ENCODE measurements at places on chromosomes 7 and 10.

DNA sequence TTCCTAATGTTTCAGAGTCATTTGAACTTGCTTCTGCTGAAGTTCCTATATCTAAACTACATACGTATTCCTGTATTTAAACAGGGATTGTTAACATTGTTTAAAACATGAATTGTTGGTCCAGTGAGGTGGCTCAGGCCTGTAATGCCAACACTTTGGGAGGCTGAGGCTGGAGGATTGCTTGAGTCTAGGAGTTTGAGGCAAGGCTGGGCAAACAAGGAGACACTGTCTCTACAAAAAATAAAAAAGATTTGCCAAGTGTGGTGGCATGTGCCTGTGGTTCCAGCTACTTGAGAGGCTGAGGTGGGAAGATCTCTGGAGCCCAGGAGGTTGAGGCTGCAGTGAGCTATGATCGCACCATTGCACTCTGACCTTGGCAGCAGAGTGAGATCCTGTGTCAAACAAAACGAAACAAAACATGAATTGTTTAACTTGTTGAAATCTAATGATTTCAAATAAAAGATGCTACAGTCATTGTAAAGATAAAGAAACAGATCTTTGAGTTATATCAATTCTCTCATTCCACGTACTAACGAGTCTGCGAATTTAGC lies 809.4 kb downstream of the TYW1 start:
- DNase-seq, result no peak

DNA sequence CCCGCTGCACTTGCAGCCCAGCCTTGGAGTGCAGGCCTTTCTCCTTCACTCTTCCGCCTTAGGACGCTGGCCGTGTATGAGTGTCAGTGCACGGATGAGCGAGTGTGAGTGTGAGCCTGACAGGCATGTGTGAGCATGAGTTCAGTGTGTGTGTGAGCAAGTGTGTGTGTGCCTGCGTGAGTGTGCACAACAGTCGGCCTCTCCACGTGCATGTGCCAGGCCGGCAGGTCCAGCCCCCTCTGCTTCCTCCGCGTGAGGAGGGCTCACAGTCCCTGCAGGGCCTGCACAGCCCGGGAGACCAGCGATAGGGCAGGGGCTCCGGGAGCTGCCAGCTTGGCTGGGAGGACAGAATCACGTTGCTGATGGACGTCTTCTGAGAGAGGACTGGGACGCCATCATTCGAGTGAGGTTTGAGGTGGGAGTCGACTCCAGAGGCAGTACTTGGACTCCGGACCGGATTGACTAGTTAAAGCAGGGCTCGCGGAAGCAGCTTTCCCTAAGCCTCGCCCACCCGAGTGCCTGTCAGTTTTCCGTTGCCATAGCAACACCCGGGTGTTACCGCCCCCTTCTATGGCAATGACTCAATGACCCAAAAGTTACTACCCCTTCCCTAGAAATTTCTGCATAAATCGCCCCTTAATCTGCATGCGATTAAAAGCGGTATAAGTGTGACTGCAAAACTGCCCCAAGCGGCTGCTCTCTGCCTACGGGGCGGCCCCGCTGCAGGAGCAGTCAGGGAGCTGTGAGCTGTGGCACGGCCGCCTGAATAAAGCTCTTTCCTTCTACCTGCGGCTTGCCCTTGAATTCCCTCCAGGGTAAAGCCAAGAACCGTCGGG lies 19.6 kb upstream of the CFAP46 start:
- peak; percentile 76 for DNase-seq

- DNase-seq, result no peak
Observed at GRCh38 chr7:4631380-4632179, 50.5 kb upstream of the FOXK1 start.

DNA sequence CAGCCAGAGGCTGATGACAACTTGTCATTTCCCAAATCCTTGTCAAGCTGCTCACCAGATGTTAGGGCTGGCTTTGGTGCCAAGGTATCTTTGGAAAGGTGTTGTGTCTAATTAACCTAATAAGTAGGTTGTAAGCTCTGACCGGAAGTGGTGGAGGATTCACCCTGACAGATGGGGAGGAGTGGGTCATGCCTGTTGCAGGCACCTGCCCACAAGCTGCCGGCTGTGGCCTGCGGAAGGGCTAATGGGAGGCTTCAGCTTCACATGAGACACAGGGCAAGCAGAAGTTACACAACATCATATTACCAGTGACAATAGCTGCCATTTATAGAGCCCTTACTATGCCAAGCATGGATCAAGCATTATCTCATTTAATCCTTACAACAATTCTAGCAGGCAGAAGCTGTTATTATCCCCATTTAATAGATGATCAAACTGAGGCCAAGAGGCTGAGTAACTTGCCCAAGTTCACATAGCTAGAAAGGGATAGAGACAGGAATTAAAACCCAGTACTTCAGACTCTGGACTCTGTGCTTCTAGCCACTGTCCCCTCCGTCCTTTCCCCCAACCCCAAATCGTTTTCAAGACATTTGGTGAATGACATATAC lies 63.1 kb upstream of the DUSP5 start:
- no peak for DNase-seq

GRCh38 chr7:69682518-69682917 lies 84.2 kb downstream of the AUTS2 start:
- DNase-seq, result no peak

- DNase-seq, result no peak
Observed at GRCh38 chr10:75228834-75229233, 6.9 kb downstream of the COMTD1 start.

DNA sequence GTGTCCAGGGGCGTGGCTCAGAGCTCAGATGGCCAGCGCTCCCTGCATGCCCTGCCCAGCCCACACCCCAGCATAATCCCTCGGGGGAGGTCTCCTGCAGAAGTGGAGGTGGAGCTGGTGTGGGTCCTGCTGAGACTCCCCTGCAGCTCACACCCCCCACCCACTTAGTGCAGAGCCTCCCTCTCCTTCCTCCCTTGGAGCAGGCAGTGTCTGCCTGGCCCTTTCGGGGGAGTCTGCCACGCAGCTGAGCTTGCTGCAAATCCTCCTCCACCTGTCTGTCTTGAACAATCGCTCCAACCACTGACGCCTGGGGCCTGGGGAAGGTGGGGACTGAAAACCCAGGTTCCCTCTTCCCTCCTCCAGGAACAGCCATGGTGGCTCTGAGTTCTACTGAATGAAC lies 219.7 kb upstream of the PPP2R2D start:
- DNase-seq, result no peak

DNA sequence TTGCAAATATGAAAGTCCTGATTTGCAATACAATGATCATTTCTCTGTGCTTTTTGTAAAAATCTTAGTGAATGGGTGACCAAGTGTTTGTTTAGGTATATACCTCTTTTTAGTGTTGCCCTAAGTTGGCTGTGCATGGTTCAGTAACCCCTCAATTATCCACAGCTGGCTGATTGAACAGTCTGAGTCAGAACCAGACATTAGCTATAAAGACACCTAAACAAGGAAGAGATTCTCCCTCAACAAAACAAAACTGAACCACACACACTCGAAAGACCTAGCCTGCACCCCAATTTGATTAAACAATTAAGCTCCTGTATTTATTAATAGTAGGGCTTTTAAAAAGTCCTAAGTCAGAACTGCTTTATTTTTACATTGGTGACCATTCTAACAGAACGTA lies 2.8 kb downstream of the RSBN1L start:
- no peak for DNase-seq

- no peak for DNase-seq
Observed at GRCh38 chr7:157731126-157731525, 394.3 kb downstream of the DNAJB6 start.

DNA sequence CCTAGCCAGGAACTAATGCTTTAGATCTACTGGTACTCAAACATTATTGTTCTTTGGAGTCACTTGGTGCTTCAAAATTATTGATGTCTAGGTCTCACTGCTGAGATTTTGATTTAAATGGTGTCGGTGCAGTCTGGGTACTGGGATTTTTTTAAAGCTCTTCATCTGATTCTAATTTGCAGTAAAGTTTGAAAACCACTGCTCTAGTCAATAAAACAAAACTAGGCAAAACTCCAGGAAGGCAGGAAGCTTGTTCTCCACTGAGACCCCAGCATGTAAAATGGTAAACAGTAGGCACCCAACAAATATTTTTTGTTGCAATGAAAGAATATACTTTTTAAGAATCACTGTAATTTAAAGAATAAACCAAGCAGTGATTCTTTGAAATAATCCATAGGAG lies 49.7 kb downstream of the ADD3 start:
- no peak for DNase-seq

DNA sequence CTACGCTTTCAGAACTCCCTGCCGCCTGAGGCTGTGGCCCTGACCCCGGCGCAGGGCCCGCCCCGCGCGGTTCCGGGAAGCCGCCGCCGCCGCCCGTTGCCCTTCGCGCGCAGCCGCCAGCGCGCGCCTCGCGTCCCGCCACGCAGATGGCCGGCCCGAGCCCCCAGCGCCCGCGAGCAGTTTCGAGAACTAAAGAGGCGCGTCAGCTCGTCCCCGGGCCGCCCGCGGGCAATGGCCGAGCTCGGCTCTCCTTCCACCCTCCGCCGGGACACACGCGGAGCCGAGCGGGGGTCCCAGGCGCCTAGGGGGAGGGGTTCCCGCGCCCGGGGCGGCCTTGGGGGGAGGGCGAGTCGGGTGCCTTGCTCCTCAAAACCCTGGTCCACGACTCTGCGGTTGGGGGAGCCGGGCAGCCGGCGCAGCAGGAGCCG lies 1.8 kb downstream of the HNRNPF start:
- peak; percentile 40 for DNase-seq

GRCh38 chr10:132786476-132786883 lies 533 bp upstream of the NKX6-2 start:
- no peak for DNase-seq

DNA sequence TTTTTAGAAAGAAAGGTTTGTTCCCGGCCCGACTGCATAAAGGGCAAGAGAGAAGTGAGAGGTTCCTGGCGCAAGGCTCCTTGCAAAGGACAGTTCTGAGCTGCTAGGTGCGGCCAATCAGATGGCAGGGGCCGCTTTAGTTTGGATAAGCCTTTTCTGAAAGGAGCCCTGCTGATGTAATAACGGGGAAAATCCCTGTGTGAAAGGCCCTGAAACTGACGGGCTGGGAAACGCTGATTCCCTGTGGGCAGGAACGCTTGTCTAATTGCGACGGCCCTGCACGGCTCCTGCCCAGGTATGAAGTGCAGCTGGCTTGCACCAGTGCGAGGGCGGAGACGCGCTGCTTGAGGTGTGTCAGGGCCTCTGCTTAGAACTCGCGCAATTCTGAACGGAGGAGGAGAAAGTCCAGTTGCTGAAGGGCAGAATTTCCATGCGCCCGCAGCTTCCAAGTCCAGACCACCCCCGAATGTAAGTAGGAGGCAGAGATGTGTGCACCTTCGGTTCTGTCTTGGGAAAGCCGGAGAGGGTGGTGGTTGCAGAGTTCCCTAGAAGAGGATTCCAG lies 30.5 kb downstream of the TACC2 start:
- no peak for DNase-seq

Data from stimulated activated CD4-positive, alpha-beta T cell treated with anti-CD3 and anti-CD28 coated beads, Interleukin-15, amount 100 ng/mL, for 48 hours (primary cell).